ENCODE measurements at places on chromosomes 4 and X. TPM values are rescaled to one million over a fixed set of nuclear protein-coding genes. Genes with fewer than 3 reads are reported as not detected.

The OCIAD2 gene
- total RNA-seq: 76.1 TPM

The SPATA4 gene
- 0.46 TPM for total RNA-seq

The CT45A10 gene
- not detected for total RNA-seq

The GRIA3 gene
- 18.6 TPM for total RNA-seq

The FHDC1 gene
- 1.7 TPM for total RNA-seq

The RHOH gene
- total RNA-seq: not detected

The SLC9B2 gene
- total RNA-seq: 16.3 TPM

The GLRA2 gene
- total RNA-seq: not detected

The GUCY1A1 gene
- total RNA-seq: 0.48 TPM

The EDA2R gene
- total RNA-seq: 25.3 TPM

The DGKK gene
- total RNA-seq: 0.05 TPM

The PPARGC1A gene
- 0.53 TPM for total RNA-seq

The GAGE12J gene
- total RNA-seq: not detected

The TEX13D gene
- not detected for total RNA-seq

The GSX2 gene
- 1.1 TPM for total RNA-seq

The LEF1 gene
- 16.6 TPM for total RNA-seq

The LRIT3 gene
- 0.11 TPM for total RNA-seq

The GLUD2 gene
- total RNA-seq: 0.53 TPM

The UGT2B15 gene
- total RNA-seq: not detected

The PCDH18 gene
- total RNA-seq: 4.9 TPM

The SFRP2 gene
- total RNA-seq: 146 TPM

The PTPN13 gene
- 50.3 TPM for total RNA-seq
